ENCODE measurements at places on chromosomes 6 and 20.

GRCh38 chr6:91782802-91783201 is 1195.9 kb upstream of the MAP3K7 start:
- DNase-seq: no peak

DNA sequence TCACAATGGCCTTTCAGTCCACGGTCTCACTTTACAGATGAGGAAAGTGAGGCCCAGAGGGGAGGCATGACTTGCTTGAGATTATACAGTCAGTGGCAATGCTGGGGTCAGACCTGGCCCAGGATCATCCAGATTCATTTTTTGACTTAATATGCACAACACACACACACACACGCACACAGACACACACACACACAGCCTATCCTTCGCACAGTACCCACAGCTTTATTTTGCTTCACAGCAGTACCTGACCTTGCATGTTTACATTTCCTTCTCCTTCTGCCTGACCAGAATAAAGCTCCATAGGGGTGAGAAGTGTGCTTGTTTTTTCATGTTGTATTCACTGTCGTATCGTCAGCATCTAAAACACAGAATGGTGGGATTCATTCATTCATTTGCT is 79.8 kb downstream of the VEGFA start:
- no peak for DNase-seq

GRCh38 chr6:82484737-82485626 is 121.4 kb downstream of the TPBG start:
- no peak for DNase-seq

DNA sequence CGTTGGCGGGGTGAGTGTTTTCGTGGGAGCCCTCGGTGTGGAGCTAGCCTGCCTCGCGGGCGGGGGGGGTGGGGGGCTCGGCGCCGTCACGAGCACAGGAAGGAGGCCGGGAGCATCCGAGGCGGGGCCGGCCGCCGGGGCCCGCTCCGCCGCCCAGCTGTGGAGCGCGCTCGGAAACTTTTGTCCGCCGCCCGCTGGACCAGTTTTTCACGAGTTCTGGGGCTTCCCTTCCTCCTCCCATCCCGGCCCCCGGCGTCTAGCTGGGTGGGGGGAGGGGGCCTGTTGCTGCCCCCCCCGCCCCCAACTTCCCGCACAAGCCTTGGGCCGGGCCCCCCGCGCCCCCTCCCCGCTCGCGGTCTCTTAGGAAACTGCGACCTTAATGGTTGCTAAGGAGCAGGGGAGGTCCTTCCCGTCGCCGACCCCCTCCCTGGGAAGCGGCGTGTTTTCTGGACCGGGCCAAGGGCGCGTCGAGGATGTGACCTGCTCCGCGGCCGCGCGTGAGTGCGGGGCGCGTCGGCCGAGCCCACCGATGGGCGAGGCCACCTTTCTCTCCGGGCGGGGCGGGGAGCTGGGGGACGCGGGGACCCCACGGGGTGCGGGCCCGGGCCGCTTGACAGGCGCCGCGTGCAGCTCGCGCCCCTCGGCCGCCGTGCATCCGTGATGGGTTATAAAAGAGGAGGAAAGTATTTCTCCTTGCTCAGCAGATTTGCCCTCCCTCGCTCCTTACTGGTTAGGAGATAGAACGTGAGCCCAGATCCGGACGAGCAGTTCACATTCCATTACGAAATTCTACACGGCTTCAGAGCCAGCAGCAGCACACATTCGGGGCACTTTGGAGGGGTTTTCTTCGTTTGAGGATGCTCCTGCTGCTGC is 1.4 kb downstream of the RREB1 start:
- peak; percentile 56 for DNase-seq

DNA sequence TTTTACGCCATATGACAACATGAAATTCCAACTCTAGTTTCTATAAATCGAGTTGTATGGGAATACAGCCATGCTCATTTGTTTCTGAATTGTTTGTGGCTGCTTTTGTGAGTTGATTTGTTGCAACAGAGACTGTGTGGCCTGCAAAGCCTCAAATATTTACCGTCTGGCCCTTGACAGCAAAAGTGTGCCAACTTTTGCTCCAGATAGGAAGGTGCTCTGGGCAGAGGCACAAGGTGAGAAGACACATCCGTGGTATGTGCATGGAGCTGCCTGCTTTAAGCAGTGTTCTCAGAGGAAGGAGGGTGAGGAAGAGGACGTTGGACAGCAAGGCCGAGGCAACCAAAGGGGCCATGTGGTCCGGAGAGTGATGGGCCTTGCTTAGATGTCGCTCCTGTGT is 57.4 kb downstream of the IYD start:
- no peak for DNase-seq

DNA sequence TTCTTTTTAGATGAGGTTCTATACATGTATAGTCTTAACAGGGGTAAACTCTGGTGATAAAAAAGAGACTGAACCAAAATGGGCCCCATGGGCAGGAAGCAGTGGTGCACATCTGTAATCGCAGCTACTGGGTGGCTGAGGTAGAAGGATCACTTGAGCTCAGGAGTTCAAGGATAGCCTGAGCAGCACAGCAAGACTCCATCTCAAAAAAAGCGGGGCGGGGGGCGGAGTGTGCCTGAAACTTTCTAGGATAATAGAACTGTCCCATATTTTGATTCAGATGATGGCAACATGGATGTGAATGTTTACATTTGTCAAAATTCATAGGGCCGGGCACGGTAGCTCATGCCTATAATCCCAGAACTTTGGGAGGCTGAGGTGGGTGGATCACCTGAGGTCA is 48.8 kb upstream of the TAF8 start:
- no peak for DNase-seq

DNA sequence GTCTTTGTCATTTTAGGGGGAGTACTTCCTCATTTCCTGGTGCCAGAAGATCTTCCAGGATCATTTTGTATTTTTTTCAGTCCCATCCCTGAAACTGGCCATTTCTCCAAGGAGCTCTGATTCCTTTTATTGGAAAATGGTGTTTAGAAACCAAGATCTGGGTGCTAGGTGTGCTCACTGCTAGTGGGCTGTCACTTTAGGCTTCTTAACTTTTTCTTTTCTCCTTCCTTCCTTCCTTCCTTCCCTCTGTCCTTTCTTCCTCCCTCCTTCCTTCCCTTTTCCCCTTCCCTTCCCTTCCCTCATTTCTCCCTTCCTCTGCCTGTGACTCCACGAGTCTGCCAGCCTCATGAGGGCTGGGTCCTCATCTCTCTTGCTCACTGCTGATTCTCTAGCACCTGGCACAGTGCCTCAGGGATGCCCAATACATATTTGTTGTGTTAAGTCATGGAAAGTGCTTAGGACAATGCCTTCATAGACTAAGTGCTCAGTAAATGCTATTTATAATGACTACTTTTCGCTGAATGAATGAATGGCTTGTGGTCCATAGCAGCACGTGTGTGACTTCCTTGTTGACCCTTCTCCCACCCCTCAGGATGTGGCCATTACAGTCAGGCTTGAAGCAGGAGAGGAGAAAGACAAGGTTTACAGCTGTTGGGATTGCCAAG is 36.9 kb downstream of the APCDD1L start:
- no peak for DNase-seq

DNA sequence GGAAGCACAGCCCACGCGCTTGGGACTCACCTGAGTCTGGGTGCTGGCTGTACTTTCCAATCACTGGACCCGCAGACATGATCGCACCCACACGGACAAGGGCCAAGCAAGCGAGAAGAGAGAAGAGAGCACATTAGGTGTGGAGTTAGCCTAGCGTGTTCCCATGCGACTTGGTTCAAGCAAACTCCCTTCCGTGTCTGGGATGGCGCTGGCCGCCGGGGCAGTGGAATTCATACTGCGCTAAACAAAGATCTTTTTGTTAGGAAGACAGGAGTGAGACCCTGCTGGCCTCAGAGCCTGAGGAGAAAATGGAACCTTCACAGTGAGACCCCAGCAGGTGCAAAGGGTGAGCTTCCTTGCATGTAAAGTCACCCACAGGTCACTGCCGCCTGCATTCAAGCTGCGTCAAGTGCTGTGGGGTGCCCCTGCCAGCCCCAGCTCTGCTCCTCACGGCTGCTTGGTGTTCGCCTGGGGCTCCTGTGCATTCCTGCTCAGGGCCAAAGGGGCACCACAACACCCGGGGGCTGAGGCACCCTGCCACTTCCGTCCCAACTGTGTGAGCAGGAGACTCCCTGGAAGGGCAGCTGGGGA is 26.4 kb downstream of the PSMG4 start:
- DNase-seq: no peak

- DNase-seq: no peak
These were observed 492.0 kb upstream of the MARCKS start for GRCh38 chr6:113365191-113365590.

GRCh38 chr6:39061182-39061581 is 12.6 kb downstream of the GLP1R start:
- DNase-seq: no peak
